ENCODE measurements at places on chromosomes 4 and X.

DNA sequence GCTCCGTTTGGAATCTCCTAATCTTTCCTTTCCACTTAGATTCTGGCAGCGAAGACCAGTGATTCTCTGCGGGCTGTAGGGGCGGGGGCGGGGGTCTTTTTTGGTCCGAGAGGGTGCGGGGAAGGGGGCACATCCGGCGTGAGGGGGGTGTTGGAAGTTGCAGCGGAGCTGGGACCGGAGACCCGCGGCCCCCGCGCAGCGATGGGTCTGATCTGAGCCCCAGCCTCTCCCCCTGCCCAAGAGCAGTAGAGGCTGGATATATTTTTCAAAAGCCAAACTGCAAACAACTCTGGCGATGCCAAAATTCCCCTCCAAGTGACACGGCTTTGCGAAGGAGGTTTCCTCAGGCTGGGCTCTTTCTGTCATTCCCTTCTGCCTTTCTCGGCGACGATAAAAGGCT, 355 bp downstream of the GRID2 start:
- DNase-seq, result no peak

DNA sequence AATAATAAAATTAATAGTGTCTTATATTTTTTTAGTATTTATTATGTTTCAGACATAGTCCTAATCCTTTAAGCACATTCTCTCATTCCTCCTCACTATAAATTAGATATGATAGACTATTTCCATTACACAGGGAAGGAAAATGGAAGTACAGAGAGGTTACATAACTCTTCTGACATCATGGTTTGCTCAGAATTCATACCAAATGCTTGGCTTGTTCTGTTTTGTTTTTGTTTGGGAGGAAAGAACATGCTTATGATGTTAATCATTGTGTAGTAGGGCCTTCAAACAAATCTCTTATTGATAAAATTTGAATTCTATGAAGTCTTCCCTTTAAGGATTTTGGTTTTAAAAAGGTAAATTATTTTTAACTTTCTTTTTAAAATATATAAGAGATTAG, 59.5 kb downstream of the RXFP1 start:
- no peak for DNase-seq

- DNase-seq, result no peak
Observed at GRCh38 chrX:72052415-72053090, 79.2 kb downstream of the RTL5 start.

DNA sequence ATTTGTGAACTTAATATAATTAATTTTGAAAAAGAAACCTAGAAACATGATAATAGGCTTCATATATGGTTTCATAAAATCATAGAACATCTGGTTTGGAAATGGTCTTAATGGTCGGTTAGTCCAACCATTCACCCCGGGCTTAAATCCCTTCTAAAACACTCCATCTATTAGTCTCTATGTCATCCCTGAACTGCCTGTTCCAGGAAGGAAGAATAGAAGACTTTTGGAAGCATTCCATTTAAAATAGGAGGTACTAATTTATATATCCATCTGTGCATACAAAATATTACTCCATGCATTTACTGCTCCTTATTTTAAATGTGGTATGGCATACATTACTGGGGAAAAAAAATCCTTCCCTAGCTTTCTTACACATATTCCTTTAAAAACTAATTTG, 262.2 kb upstream of the DDX53 start:
- DNase-seq, result no peak

GRCh38 chr4:143407474-143407873, 70.8 kb downstream of the GAB1 start:
- DNase-seq, result no peak

Data from AG09309 (cell line).